ENCODE measurements at places on chromosomes 4 and X. TPM values are rescaled to one million over a fixed set of nuclear protein-coding genes. Genes with fewer than 3 reads are reported as not detected.

- H3K4me3 ChIP-seq, result no peak overlapping the region
- no peaks in the 10 kb centered on the region for H3K27me3 ChIP-seq
- H3K4me1 ChIP-seq, result no peaks in the 10 kb centered on the region
- H3K36me3 ChIP-seq, result no peaks in the 10 kb centered on the region
Measured at GRCh38 chr4:152454398-152455011, 81.4 kb downstream of the FBXW7 start.

DNA sequence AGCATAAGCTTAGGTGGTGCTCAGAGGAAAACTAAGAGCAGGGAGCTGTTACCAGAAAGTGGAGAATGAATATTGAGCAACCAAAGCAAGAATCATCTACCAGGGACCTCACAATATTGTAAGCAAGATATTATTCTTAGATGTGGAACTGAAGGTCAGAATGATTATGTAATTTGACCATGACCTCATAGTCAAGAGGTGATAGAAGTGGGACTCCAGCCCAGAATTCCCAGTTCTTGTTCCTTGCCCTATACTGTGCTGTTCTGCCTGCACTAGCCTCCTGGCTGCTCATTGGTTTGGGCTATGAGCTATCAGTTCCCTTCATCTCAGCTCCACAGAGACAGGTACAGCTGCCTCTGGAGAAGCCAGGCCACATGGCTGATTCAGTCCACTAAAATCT lies 229.4 kb downstream of the LDB2 start:
- H3K36me3 ChIP-seq, result peaks cover 4% of the 10 kb centered on the region
- H3K27ac ChIP-seq, result no peak overlapping the region
- no peaks in the 10 kb centered on the region for H3K27me3 ChIP-seq
- H3K4me3 ChIP-seq, result no peak overlapping the region
- no peaks in the 10 kb centered on the region for H3K4me1 ChIP-seq

- H3K4me3 ChIP-seq, result no peak overlapping the region
- H3K36me3 ChIP-seq, result no peaks in the 10 kb centered on the region
- peaks cover 7% of the 10 kb centered on the region for H3K4me1 ChIP-seq
- no peak overlapping the region for H3K27ac ChIP-seq
Measured at GRCh38 chr4:114599903-114600552, 1.4 kb downstream of the UGT8 start.

DNA sequence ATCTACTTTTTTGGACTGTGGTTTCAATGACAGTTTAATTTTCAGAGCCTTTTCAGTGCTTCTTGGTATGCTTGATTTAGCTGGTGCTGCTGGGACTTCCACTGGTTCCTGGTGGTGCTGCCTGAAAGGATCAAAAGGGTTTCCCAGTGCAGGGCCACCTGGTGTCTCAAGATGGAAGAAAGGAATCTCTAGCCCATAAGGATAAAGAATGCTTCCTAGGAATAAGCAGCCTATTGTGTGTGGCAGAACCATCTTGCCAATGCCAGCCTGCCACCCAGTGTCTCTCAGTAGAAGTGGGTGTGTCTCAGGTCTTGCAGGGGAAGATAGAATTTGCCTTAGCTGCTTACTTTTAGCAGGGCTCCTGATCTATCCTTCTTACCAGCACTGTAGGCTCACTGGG lies 15.0 kb upstream of the RAI2 start:
- no peak for DNase-seq
- no peaks in the 10 kb centered on the region for H3K27me3 ChIP-seq
- no peaks in the 10 kb centered on the region for H3K4me1 ChIP-seq
- no peak overlapping the region for H3K27ac ChIP-seq
- no peak overlapping the region for H3K4me3 ChIP-seq
- no peaks in the 10 kb centered on the region for H3K36me3 ChIP-seq

GRCh38 chr4:66736606-66737005 lies 808.7 kb downstream of the CENPC start:
- no peak overlapping the region for H3K27ac ChIP-seq
- no peaks in the 10 kb centered on the region for H3K27me3 ChIP-seq
- no peaks in the 10 kb centered on the region for H3K36me3 ChIP-seq
- no peak for DNase-seq
- H3K4me3 ChIP-seq, result no peak overlapping the region

- H3K27me3 ChIP-seq, result no peaks in the 10 kb centered on the region
- no peaks in the 10 kb centered on the region for H3K4me1 ChIP-seq
- H3K4me3 ChIP-seq, result no peak overlapping the region
- no peak overlapping the region for H3K27ac ChIP-seq
- no peaks in the 10 kb centered on the region for H3K36me3 ChIP-seq
- DNase-seq, result no peak
Measured at GRCh38 chr4:6892190-6892908, 17.3 kb upstream of the TBC1D14 start.

GRCh38 chr4:128590773-128591172 lies 218.7 kb upstream of the JADE1 start:
- no peaks in the 10 kb centered on the region for H3K36me3 ChIP-seq
- H3K27ac ChIP-seq, result no peak overlapping the region
- H3K27me3 ChIP-seq, result no peaks in the 10 kb centered on the region
- no peak for DNase-seq
- no peaks in the 10 kb centered on the region for H3K4me1 ChIP-seq

- no peaks in the 10 kb centered on the region for H3K4me1 ChIP-seq
- no peaks in the 10 kb centered on the region for H3K36me3 ChIP-seq
- no peak for DNase-seq
- no peak overlapping the region for H3K27ac ChIP-seq
Measured at GRCh38 chr4:185931986-185932385, 120.0 kb upstream of the SORBS2 start.

DNA sequence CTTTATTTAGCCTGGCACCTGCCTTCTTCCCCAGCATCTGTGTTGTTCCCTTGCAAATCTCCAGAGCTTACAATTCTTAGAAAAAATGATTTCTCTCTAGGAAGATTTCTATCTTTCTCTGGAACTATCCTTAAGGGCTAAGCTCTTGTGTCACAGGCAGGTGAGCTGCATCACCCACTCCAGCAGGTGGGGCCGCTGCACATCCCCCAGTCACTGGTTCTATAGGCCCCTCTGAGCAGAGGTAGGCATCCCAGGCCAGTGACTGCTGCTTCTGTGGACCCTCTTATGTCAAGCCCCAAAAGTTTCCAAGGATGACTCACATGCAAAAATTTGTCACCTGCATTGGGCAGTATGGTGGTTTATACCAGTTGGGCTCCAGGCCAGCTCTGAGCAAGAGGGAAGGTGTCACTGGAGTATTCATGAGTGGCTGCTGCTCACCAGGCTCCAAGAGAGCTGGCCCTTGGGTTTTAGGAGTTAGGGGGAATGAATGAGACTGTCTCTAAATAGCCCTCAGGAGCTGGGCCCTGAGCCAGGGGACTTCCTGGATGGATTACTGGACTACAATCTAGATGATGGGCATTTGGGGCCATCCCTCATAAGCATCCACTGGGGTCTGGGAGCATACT lies 208.1 kb upstream of the EOLA2 start:
- H3K27me3 ChIP-seq, result no peaks in the 10 kb centered on the region
- H3K4me1 ChIP-seq, result no peaks in the 10 kb centered on the region
- no peaks in the 10 kb centered on the region for H3K36me3 ChIP-seq
- no peak for DNase-seq

GRCh38 chrX:69221239-69222102 lies 56.2 kb upstream of the PJA1 start:
- no peak for DNase-seq
- H3K36me3 ChIP-seq, result no peaks in the 10 kb centered on the region
- no peaks in the 10 kb centered on the region for H3K4me1 ChIP-seq
- H3K4me3 ChIP-seq, result no peak overlapping the region

DNA sequence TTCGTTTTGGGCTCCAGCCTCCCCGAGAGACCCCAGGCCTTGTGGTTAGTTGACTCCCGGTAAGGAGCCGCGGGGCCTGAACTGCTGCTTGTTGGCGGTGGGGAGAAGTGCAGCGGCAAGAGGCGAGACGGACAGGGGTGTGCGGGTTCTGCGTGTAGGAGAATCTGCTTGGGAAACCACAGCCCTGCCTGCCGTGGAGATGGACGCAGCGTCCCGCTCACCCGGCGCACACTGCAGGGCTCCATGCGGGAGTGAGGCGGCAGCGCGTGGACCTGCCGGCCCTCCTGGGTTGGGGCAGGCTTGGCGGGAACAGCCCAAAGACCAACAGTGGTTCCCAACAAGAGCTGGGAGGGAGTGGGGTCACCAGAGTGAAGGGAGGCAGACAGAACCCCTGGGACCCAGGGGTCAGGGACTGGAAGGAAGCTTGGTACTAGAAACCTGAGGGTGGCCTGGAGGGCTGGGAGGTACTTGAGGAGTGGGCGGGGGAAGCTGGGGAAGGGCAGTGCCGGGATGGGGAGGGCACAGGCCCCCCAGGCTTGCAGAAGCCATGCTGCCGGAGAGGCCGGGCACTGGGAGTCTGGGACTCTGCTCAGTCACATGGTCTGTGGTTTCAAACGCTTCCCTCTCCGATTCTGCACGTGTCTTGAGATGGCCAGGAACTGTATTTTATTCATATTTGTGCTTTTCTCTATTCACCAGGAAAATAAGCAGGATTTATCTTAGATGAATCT lies 70.8 kb downstream of the RGS12 start:
- H3K27ac ChIP-seq, result no peak overlapping the region
- H3K27me3 ChIP-seq, result no peaks in the 10 kb centered on the region

GRCh38 chr4:6332042-6332668 lies 62.5 kb downstream of the WFS1 start:
- H3K4me1 ChIP-seq, result no peaks in the 10 kb centered on the region
- H3K36me3 ChIP-seq, result no peaks in the 10 kb centered on the region
- H3K4me3 ChIP-seq, result no peak overlapping the region
- H3K27me3 ChIP-seq, result no peaks in the 10 kb centered on the region
- DNase-seq, result peak; percentile 42

GRCh38 chr4:1385373-1386340 lies 20.6 kb downstream of the NKX1-1 start:
- H3K27ac ChIP-seq, result no peak overlapping the region
- H3K4me1 ChIP-seq, result no peaks in the 10 kb centered on the region
- no peaks in the 10 kb centered on the region for H3K36me3 ChIP-seq

GRCh38 chr4:138671106-138671505 lies 344.5 kb upstream of the NOCT start:
- no peak for DNase-seq
- H3K4me3 ChIP-seq, result no peak overlapping the region
- H3K36me3 ChIP-seq, result no peaks in the 10 kb centered on the region
- H3K27ac ChIP-seq, result no peak overlapping the region
- H3K27me3 ChIP-seq, result peaks cover 2% of the 10 kb centered on the region

DNA sequence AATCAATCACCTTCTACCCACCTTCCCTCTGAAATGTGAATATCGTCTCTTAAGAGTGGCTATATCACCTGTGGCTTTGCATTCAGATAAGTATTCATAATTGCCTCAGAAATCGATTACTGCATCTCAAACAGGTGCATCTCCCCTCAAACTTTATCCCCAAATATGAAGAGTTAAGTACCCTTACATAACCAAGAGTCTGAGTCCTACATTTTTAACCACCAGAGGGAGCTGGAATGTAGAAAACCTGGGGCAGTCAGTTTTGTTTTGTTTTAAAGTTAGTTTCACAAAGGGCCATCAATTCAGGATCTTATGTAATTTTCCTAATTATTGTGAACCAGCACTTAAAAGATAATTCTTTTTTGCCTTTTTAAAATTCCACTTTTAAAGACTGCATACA lies 5.7 kb downstream of the TCEANC start:
- H3K27me3 ChIP-seq, result no peaks in the 10 kb centered on the region
- no peaks in the 10 kb centered on the region for H3K36me3 ChIP-seq
- peak; percentile 52 for DNase-seq
- H3K27ac ChIP-seq, result no peak overlapping the region
- no peak overlapping the region for H3K4me3 ChIP-seq

- H3K4me1 ChIP-seq, result no peaks in the 10 kb centered on the region
- H3K4me3 ChIP-seq, result no peak overlapping the region
- H3K27ac ChIP-seq, result no peak overlapping the region
- no peak for DNase-seq
Measured at GRCh38 chrX:70754169-70754848, 154.2 kb downstream of the TEX11 start.

DNA sequence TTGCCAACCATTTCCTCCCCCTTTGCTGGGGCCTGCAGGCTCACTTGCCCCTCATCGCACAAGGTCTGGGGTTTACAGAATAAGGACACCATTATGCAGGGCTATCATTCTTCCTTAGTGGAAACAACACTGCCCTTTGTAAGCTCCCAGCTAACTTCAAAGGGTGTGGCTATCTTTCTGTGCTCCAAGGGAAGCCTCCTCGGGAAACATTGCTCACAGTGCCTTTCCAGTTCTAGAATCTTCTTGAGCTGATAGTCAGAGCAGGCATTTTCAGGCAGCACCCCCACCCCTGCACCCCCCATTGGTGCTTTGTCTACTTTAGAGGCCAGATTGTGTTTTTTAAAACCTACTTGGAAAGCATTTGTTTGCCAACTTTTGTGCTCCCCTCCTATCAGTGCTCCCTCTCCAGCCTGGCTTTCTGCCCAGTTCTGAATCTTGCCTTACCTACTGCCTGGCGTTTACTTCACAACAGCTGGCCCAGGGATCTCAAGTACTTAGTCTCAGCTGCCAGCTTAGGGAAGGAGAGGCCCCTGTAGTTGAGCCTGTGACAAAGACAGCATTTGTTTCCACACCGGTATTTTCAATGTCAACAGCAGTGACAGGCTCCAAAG lies 53.5 kb downstream of the PLAC1 start:
- H3K4me1 ChIP-seq, result peaks cover 10% of the 10 kb centered on the region
- no peaks in the 10 kb centered on the region for H3K27me3 ChIP-seq
- H3K36me3 ChIP-seq, result no peaks in the 10 kb centered on the region

DNA sequence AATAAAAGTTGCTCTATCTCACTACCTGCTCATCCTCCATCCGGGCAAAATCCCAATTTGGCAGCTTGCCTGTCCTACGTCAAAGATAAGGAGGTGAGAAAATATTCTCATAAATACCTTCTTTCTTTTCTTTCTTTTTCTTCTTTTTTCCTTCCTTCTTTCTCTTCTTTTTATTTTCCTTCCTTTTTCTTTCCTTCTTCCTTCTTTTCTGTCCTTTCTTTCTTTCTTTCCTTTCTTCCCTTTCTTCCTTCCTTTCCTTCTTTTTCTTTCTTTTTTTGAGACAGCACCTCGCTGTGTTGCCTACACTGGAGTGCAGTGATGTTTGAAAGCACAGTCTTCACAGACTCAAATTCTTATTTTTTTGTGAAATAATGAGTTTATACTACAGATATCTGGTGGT lies 38.6 kb upstream of the NKAP start:
- H3K36me3 ChIP-seq, result no peaks in the 10 kb centered on the region
- H3K27me3 ChIP-seq, result no peaks in the 10 kb centered on the region
- no peaks in the 10 kb centered on the region for H3K4me1 ChIP-seq

GRCh38 chr4:143085224-143085623 lies 99.5 kb upstream of the USP38 start:
- no peaks in the 10 kb centered on the region for H3K27me3 ChIP-seq
- DNase-seq, result peak; percentile 2
- H3K36me3 ChIP-seq, result no peaks in the 10 kb centered on the region
- H3K27ac ChIP-seq, result no peak overlapping the region
- H3K4me1 ChIP-seq, result no peaks in the 10 kb centered on the region

GRCh38 chr4:47390428-47391125 lies 72.9 kb downstream of the COMMD8 start:
- H3K27ac ChIP-seq, result no peak overlapping the region
- no peaks in the 10 kb centered on the region for H3K36me3 ChIP-seq
- DNase-seq, result no peak
- no peaks in the 10 kb centered on the region for H3K27me3 ChIP-seq
- H3K4me1 ChIP-seq, result no peaks in the 10 kb centered on the region

Gene CITED1
- not detected for total RNA-seq

Gene SHROOM4
- 58.7 TPM for total RNA-seq

Gene ADH7
- total RNA-seq, result not detected

Gene FREM3
- 0.05 TPM for total RNA-seq

Gene MAGEA12
- total RNA-seq, result not detected

Gene SYP
- total RNA-seq, result 0.46 TPM

Gene CT55
- total RNA-seq, result not detected

Gene MAGEB1
- total RNA-seq, result not detected

Gene GLRB
- total RNA-seq, result 6.2 TPM

Gene ABHD18
- total RNA-seq, result 9.1 TPM

Gene PDGFRA
- 0.55 TPM for total RNA-seq

Gene APLN
- 466 TPM for total RNA-seq

Gene NAA11
- total RNA-seq, result not detected

Gene SMIM20
- 19.2 TPM for total RNA-seq

Gene ZNF141
- total RNA-seq, result 9.8 TPM

Data from endothelial cell of umbilical vein (primary cell).